NCI-H524 (cell line): ENCODE measurements at places on chromosomes 5 and 9.

DNA sequence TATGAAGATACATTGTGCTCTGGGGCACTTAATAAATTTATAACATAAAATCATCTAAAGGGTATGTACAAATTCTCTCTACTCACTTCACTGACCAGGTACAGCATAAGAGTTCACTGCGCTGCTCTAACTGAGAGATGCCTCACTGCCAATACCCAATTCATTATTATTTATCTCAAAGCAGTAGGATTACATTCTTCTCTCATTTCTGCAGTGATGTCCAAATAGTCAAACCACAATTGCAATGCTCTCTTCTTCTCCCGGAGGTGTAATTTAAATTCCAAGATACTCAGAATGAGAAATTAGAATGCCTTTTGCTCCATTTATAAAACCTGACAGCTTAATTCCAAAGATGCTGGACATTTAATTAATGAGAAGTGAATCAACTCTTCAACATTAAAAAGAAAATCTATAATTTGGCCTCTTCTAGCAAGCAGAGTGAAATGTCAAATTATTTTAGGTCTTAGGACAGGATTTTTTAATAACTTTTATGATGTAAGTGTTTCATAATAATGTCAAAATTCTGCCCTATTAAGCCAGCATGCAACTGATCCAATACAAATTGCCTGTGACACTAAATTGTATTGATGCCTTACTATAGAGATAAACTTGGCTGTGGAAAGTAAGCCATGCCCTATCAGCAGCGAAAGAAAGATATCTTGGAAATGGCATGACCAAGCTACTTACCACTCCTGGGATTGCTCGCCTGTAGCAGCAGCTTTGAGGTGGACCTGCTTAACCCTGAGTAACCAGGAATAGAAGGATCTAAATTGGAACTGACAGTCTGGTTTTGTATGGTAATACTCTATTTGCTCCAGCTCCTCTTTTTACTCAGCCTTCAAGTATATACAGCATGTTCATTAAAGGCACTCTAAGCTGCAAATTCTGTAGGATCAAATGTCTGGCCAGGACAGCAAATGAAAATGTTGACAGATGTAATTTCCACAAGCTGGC is 374.2 kb upstream of the TYRP1 start:
- DNase-seq = peak; percentile 17

- peak; percentile 21 for DNase-seq
These were observed 808.4 kb downstream of the CDH18 start for GRCh38 chr5:19179571-19179970.

- DNase-seq = peak; percentile 38
These were observed 46.0 kb downstream of the SHB start for GRCh38 chr9:38022995-38023394.

- no peak for DNase-seq
These were observed 117.5 kb downstream of the ENTREP1 start for GRCh38 chr9:69442486-69442885.

- DNase-seq = no peak
These were observed 18.9 kb upstream of the NSMF start for GRCh38 chr9:137477778-137478612.

DNA sequence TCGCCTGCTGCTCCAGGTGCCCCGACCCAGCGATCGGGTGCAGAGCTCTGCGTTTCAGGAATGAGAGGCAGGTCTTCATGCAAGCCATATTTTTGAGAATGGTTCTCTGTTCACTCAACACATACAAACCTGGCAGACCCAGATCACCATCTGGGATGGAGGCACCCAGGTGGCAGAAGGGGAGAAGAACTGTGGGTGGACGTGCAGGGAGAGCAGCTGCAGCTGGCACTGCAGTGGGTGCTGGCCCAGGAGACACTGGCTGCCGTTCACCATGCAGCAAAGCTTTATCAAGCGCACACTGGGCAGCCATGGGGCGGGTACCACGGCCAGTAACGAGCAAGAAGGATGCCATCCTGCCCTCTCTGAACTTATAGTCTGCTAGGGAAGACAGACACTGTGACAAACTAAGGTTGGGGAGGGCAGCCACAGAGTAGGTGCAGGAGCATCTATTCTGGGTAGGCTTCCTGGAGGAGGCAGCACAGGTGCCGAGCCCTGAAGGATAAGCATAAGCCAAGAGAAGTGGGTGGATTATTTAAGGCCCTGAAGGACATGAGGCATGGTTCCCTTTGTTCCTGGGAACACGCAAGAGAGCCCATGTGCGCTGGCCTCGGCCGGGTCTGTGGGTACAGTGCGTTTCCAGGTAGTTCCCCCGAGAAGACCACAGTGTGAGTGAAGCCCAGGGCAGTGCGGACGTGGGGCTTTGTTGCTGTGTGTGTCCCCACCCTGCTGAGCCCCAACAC is 46.2 kb upstream of the FCN2 start:
- peak; percentile 85 for DNase-seq

- no peak for DNase-seq
These were observed 48.9 kb downstream of the TJP2 start for GRCh38 chr9:69222970-69223369.

DNA sequence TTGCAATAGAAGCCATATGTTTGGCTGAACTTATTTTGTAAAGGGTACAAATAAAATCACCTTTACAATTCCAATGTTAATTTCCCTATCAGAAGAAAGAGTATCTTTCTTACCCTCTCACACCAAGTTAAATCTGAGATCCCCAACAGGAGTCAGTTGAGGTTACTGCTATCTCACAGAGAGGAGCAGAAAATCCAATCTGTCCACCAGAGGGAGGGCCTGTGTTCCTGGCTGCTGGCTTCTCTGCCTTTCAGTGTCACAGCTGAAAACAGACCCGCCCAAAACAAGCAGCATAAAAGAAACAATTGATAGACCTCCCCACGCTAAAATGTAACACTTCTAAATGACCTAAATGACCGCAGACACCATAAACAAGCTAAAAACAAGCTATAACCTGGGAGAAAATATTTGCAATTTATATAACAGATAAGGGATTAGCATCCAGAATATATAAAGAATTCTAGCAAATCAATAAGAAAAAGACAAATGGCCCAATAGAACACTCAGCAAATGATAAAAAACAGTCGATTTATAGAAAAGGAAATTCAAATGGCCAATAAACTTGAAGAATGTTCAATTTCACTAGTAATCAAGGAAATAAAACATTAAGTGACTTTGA is 24.5 kb upstream of the MVB12B start:
- peak; percentile 43 for DNase-seq

GRCh38 chr9:115373710-115374045 is 255.7 kb upstream of the TNC start:
- DNase-seq = no peak

GRCh38 chr5:94690778-94691177 is 72.3 kb downstream of the SLF1 start:
- peak; percentile 86 for DNase-seq

GRCh38 chr5:171700318-171700912 is 85.2 kb upstream of the SMIM23 start:
- no peak for DNase-seq

DNA sequence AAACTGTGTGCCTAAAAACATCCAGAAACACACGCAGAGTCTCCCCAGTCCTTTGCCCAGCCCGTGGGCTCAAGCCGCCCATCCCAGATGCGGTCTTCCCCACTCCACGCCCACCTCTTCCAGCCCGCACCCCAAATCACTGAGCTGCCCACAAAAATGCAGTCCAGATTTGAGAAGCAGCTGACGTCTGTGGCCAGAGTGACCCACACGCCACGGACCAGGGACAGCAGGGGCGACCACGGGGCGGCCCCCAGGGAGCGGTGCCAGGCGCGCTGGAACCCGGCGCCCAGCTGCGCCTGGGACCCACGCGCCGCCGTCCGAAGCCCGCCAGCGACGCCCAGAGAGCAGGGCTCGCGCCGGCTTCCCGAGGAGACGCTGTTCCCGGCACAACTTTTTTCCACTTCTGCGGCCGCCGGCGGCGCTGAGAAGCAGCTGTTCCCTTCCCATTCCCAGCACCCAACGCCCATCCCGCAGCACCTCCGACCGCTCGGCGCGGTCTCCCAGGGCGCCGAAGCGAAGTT is 674 bp downstream of the LHFPL2 start:
- DNase-seq = no peak

DNA sequence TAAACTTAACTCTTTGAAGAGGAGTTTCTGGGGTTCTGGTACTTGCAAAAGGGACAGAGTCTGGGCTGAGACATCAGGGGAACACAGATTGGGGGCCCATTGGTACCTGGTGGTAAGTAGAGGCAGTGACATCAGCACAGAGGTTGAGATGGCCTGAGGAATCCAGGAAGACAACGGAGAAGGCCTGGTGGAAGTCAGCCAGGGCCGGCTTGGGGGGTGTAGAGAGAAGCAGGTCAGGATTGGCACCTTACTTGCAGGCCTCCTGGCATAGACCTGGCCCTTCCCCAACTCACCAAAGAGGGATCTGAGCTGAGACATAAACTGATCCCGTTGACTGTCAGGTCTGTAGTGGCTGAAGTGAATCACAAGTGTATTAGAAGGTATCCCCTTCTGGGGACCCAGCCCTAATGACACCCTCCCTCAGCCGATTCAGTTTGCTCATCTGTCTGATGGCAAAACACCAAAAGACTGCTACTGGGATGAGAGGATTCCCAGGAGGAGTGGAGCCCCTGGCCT is 5.5 kb downstream of the NOL6 start:
- no peak for DNase-seq

DNA sequence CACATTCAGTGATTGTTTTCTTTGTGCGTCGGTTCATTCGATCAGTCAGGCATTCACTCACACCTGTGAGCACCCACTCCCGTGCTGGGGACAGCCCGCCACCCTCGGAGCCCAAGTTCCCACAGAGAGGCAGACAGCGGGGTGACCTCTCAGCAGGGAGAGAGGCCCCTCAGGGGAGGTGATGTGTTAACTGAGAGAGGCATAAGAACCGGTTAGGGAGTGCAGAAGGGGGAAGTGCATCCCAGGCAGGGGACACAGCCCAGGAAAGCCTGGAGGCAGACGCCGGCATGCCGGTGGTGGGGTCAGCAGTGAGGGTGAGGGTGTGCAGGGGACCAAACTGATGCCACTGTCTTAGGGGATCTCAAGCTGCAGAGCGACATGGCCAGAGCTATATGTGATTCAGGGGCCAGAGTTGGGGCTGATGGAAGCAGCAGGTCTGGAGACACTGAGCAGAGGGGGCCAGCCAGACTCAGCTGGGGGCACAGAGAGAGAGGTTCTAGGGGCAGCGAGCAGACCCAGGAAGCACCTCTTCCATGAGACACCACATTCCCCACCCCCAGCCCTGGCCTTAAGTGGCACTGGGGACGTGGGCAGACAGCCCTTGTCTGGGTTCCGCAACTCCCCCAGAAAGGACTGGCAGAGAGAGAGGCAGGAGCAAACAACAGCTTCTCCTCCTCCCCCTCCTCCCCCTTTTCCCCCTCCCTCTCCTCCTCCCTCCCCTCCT is 35.9 kb downstream of the HK3 start:
- no peak for DNase-seq

DNA sequence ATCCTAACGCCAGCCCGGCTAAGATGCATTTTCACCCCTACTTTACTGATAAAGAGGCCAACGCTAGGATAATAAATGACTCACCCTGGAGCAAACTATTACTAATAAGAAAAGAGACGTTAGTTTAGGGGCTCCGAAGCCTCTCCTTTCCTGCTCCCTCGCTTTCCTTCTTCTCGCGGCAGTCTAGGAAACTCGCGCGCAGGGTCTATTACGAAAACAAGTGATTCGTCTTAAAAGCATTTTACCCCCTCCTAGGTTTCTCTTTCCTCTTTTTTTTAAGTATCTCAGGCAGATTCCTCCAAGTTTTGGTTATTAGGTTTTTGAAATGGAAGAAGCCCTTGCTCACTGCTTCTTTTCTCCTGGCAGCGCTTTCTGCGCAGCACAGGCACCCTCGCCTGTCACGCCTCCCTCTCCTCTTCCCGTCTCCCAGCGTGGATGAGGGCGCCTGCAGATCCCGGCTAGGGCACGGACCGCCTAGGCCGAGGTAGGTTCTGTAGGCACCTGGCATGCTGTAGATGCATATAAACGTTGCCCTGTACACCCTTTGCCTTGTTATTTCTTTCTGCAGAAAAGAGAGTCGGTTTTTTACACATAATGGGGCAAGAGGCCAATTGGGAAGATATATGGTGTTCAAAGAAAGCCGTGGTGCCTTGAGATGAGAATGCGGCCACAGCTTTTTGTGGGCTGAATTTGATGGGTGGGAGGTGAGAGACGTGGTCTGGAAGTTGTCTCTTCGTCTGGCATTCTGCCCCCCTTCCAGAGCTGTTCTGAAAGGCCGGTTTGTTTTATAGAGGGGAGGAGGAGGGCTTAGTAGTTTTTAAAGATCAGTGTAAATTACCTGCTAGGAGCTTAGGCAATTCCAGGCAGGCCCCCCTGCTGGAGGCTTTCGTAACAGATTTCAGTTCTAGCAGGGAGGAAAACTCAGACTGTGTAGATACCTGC is 983 bp downstream of the GCNT1 start:
- peak; percentile 27 for DNase-seq

DNA sequence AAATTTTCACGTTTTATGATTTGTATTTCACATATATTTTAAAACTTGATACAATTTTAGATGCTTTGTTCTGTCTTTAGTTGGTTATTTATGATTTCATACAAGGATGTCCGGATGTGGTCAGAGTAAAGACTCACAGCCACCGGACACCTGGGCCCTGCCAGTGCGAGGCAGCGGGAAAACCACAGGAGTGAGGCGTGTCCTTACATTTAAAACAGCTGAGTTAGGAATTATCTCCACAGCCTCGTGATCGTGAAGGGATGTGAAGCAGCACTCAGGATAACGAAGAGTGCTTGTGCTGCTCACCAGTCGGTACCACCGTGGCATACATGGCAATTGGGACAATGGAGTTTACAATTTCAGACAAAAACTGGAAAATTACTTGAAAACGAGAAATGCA is 14.0 kb downstream of the SNX18 start:
- no peak for DNase-seq

GRCh38 chr5:91839233-91839632 is 456.1 kb upstream of the ARRDC3 start:
- DNase-seq = no peak

- peak; percentile 65 for DNase-seq
These were observed 176.9 kb upstream of the WWC1 start for GRCh38 chr5:168114444-168115017.

DNA sequence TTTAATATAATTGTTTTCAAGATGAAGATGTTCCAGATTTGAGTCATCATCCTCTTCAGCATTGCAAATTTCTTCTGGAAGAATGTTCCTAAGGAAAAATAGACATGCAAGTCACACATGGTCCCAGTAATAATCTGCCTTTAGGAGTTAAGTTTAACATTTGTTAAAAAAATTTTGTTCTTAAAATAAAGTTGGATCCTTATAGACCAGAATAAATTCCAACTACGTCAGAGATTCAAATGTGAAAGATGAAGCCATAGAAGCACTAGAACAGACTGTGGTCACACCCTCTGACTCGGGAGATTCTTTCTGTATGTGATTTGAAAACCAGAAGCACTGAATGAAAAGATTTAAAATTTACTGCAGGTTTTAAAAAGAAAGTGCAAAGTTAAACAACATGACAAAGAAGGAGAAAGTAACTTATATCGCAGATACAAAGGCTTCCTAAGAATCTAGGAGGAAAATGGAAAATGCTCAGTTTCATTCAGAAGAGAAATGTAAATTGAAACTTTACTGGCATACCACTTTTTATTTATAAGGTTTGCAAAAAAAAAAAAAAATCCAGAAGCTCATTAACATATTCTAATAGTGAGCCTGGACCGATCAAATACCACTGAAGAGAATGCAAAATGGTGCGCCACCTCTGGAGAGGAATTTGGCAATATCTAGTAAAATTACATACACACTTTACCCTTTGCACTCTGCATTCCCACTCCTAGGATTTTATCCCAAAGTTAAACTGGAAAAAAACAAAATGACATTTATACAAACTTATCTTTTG is 14.3 kb upstream of the ASPN start:
- DNase-seq = no peak

- DNase-seq = no peak
These were observed 200.1 kb downstream of the MCTP1 start for GRCh38 chr5:95084757-95085156.
